Femur (tissue), 1 donor: ENCODE measurements at places on chromosomes 2 and 18.

DNA sequence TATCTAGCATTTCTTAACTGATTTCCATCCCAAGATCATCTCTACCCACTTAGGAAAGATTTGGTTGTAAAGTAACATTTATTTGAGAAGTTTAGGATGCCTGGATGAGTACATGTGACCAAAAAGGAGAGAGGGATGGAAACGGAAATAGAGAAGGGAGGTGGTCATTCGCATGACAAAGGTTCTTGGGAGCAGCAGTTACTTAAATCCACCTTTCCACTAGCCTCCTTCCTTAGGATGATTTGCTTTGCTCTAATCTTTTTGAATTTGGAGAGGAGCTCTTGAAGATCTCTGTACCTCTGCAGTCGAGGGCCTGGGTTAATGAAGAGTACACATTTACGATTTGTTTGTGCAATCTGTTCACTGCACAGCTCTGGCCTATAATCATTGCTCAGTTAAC lies 623.5 kb downstream of the EPHA4 start:
- no peak for DNase-seq

- no peak for DNase-seq
Measured at GRCh38 chr2:12809526-12809925, 92.8 kb downstream of the TRIB2 start.

- no peak for DNase-seq
Measured at GRCh38 chr2:29059624-29060023, 14.7 kb downstream of the PCARE start.

GRCh38 chr18:9696701-9697100 lies 11.4 kb upstream of the RAB31 start:
- no peak for DNase-seq

- no peak for DNase-seq
Measured at GRCh38 chr2:9170458-9171130, 36.0 kb upstream of the ASAP2 start.

DNA sequence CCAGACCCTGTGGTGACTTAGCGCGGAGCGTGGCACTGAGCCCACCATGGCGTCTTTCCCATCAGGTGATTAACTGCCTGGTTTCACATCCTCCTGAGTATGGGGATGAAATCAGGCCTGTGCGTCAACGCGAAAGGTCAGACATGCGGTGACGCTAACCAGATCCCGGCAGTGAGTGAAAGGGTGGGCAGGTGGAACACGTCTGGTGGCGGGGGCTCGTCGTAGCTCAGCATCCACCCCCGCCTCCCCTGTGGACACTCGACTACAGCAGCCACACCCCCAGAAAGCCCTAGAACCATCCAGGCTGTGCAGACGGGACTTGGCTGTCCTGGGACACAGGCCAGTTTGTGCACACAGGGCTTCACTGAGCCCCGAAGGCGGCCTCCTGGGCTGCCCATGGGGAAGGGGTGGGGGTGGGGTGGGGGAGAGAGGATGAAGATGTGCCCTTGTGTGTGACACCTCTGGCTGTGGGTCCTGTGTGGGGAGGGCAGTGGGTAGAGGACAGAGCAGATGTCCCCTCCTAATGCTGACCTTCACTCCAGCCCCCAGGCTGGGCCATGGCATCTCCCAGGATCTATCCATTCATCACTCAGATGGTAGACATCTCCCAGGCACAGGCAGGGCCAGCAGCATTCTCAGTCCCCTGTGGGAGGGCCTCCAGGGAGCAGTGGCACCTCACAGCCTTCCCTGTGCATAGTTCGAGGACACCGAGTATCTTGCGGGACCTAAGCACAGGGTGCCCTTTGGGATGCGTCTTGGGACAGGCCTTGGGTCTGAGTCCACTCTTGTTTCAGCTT lies 27.5 kb downstream of the RAMP1 start:
- no peak for DNase-seq

- DNase-seq: no peak
Measured at GRCh38 chr2:19559596-19560240, 201.3 kb upstream of the OSR1 start.

- no peak for DNase-seq
Measured at GRCh38 chr18:33914399-33914798, 310.3 kb downstream of the NOL4 start.

DNA sequence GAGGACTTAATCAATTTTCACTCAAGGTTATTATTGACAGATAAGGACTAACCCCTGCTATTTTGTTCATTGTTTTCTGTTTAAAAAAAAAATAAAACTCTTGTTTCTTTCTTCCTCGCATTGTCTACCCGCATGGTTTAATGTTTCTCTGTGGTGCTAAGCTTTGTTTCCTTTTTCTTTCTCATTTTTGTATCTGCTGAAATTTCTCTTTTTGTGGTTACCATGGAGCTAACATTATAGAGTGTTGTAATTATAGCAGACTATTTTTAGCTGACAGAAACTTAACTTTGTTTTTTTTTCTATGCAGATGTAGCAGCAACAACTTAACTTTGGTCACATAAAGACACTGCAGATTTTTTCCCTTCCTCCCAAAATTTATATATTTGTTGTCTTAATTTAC lies 43.1 kb upstream of the CHN1 start:
- DNase-seq: no peak

DNA sequence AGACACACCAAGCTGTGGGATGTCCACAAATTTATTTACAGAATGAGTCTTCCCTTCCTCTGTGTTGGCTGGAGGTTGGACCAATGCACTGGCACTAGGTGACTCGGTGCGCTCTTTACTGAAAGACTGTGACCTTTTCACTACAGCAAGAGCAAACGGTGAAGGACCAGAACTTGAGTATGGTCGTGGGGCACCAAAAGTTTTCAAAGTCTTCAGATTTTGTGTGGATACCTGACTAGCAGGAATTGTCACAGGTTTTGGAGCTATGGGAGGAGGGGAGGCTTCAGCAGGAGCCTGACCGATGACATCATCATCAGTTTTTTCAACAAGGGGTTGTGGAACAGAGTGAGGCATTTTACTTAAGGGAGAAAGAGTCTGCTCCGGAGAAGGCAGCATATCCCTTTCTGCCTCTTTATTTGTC lies 73.0 kb upstream of the GRB14 start:
- no peak for DNase-seq

DNA sequence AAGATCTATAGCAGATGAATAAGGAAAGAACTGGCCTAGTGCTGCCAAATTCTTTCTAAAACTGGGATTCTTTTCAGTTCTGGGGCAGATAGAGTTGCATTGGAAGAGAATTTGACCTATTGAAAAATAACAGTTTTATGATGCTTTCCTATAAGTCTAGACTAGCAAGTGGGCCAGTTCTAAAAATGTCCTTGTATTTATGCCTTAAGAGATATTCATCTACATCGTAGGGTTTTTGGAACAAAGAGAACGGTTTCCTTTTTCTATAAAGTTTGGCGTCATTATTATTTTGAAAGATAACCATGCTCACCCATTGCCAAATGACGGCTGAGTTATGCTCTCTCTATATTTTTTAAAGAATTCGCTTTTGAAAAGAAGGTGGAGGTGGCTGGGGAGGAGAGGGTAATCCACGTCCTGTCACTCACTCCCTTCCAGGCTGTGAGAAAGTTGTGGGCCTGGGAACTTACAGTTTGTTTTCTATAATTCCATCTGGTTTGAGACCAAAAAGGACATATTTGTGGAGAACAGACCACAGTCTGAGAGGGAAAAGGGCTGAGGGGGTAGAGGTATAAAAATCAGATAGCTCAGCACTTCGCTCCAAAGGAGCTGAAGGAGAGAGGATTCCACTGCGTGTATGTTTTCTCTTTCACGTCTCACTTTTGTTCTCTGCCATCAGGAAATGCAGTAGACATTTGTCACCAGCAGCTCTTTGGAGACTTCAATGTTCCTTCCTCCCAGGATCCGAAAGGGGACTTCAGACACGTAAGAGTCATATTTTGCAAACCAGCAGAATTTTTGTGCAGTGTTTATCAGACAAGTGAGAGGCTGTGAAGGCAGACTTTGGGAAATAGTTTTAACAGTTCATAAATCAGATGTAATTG lies 281.9 kb upstream of the FN1 start:
- DNase-seq: peak; percentile 50

- DNase-seq: no peak
Measured at GRCh38 chr2:63194175-63194574, 143.5 kb downstream of the OTX1 start.

DNA sequence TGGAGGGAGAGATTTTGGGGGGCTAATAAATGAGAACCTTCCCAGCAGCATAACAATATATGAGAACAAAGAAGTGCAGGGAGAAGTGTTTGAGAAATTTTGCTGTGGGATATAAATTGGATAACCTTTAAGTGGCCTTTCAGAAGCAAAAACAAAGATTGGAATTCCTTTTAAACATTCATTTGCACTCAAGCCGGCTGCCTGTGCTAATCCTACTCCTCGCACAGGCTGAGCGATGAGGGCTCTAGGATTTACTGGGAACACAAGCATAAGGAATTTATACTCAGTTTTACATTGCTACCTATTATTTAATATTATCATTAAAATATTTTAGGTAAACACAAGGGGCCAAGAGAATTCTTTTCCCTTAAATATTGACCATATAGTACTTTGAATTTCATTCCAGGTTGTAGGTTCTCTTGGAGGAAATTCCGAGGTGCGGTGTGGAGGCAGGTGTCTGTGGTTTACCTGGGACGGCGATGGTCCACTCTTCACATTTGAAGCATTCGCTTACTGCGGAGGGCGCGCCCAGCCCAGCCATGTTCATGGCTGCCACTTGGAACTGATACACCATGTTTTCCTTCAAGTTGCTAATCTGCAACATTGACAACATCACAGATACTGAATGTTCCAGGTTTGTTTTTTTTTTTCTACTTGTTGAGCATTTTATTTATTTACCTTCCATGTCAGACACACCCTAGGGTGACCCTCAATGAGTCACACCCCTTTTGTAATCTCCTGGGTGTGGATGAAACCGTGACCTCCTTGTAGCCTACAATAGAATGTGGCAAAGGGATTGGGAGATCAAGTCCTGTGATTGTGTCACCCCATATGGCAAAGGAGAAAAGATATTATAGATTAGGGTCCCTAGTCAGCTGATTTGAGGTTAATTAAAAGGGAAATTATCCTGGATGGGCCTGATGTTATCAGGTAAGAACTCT lies 100.1 kb downstream of the MYOM1 start:
- DNase-seq: no peak
